ENCODE measurements at places on chromosomes 11 and 22. TPM values are rescaled to one million over a fixed set of nuclear protein-coding genes. Genes with fewer than 3 reads are reported as not detected.
A peak's percentile ranks its signal among the peaks of the same experiment; 100 is the strongest.

OR6T1 gene
- polyA plus RNA-seq, result not detected

UPK2 gene
- polyA plus RNA-seq, result not detected

BEST1 gene
- 1.3 TPM for polyA plus RNA-seq

GAS2 gene
- polyA plus RNA-seq, result 1.1 TPM

FIBIN gene
- not detected for polyA plus RNA-seq

MS4A6E gene
- polyA plus RNA-seq, result not detected

GSTT2B gene
- polyA plus RNA-seq, result not detected

OR51E2 gene
- not detected for polyA plus RNA-seq

OR10AG1 gene
- polyA plus RNA-seq, result not detected

RNF169 gene
- 8.1 TPM for polyA plus RNA-seq

KRTAP5-11 gene
- not detected for polyA plus RNA-seq

ELMOD1 gene
- polyA plus RNA-seq, result not detected

DNA sequence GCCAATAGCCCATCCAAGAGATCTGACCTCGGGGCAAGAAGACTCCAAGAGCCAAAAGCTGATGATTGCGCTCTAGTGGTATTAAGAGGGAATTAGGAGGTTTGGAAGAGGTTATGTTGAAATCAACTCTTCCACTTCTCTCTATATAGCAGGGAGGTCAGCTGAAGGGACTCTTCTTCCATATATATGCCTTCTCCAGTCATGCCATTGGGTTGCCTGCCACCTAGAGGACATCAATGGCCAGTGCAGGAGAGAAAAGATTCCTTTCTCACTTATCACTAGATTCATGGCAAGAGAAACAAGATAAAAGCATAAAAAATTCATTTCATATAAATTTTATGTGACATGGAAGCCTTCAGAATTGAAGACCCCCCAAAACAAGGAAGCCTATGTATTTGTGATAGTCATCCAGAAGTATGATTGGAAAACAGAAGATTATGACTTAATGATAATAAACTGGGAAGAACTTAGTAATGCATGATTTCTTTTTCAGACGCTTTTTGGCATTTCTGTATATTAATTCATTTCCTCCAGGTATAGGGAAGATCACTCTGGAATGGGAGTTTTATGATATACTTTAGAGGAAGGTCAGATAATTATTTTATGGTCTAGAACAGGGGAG lies 435.1 kb upstream of the DDI1 start:
- peak; percentile 25 for DNase-seq

- no peak for DNase-seq
These were observed 26.6 kb downstream of the ATG16L2 start for GRCh38 chr11:72840780-72841179.

- no peak for DNase-seq
These were observed 2.0 kb downstream of the IGSF22 start for GRCh38 chr11:18723991-18724390.

DNA sequence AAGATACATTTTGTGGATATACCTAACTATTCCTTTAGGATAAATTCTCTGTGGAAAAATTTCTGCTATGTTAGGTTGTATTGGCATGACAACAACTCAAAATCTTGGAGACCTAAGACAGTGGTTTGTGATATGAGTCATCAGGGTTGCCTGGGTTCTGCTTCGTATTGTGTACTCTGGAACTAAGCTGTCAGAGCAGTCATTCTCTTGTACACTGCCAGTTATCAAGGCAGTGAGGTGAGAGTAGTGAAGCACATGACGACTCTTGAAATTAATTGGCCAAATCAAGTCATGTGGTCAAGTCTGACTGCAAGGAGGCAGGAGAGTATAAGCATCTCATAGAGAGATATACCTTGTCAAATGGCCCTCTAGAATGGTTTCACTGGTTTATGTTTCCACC lies 104.4 kb downstream of the FANCF start:
- DNase-seq, result peak; percentile 1

DNA sequence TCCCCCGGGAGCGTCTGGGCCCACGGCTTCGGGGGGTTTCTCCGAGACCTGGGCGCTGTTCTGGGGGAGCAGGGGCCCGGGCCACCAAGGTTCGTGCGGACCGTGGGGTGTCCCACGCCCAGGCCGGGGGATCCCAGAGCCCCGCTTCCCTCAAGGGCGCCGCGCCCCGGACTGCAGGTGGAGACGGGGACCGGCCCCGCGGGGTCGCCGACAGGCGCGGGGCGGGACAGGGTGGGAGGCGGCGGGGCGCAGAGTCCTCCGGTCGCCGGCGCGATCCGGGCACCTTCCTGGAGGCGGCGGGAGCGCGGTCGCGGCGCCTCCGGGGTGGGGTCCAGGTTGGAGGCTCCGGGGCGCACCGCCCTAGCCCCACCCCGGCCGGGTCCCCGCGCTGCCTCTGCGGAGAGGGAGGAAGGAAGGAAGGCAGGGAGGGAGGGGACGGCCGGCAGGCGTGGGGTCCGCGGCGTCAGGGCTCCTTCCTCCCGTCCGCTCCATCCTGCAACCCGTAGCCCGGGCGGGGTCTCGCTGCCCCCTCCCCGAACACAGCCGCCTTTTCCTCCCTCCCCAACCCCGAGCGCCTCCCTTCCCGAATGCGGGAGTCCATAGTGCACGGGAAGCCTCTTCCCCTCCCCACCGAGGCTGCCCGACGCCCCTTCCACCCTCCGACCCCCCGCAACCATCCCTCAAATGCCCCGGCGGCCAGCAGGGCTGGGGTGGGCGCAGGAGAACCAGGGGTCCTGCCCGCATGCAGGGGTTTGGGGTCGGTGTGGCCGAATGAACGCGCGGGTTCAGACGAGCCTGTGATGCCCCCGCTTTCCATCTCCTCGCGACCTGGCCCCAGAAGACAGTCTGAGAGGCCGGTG lies 4.3 kb upstream of the ZBED4 start:
- no peak for DNase-seq

DNA sequence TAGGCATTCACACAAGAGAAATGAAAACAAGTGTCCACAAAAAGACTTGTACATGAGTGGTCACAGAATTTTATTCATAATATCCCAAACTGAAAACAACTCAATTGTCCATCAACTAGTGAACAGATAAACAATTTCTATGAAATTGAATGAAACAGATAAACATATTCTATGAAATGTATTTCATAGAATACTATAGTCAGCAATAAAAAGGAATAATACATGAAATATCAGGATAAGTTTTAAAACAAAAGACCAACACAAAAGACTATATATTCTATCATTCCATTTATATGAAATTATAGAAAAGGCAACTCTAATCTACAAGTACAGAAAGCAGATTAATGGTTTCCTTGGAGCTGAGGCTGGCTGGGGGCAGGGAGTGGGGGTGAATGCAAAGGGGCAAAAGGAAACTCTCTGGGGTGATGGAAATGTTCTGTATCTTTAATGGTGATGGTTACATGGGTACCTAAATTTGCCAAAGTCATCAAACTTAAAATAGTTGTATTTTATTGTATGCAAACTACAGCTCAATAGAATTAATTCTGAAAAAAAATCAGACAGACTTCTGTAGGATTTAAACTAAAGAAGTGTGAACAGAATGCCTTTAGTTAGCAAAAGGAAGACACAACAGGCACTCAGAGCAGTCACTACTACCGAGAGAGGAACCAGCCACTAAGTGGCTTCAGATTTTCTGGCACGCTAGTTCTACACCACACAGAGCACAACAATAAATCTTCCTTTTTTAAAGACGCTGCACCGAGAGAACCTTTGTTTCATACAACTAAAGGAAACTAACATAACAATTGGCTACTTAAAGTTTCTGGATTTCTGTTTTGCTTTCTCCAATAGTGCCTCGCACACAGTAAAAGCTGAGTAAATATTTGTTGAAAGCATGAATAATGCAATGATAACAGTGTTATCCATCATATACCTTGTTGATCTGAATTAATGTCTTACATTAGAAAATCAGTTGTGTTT lies 15.4 kb downstream of the CCDC34 start:
- DNase-seq, result no peak

GRCh38 chr11:92322225-92322624 lies 97.6 kb downstream of the FAT3 start:
- DNase-seq, result no peak

DNA sequence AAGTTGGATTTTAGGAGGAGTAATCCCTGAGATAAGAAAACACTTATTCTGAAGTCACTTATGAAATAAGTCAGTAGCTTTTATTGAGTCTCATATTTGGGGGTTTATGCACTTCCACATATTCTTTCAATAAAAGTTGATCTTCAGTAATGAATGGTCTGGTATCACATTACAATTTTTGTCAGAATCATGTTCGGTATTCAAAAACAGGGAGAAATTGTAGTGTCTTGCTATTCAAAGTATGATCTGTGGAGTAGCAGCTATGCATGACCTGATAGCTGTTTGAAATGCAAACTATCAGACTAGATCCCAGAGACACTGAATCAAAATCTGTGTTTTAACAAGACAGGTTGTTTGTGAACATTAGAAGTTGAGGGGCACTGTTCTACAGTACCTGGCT lies 857.6 kb downstream of the METTL15 start:
- DNase-seq, result no peak

DNA sequence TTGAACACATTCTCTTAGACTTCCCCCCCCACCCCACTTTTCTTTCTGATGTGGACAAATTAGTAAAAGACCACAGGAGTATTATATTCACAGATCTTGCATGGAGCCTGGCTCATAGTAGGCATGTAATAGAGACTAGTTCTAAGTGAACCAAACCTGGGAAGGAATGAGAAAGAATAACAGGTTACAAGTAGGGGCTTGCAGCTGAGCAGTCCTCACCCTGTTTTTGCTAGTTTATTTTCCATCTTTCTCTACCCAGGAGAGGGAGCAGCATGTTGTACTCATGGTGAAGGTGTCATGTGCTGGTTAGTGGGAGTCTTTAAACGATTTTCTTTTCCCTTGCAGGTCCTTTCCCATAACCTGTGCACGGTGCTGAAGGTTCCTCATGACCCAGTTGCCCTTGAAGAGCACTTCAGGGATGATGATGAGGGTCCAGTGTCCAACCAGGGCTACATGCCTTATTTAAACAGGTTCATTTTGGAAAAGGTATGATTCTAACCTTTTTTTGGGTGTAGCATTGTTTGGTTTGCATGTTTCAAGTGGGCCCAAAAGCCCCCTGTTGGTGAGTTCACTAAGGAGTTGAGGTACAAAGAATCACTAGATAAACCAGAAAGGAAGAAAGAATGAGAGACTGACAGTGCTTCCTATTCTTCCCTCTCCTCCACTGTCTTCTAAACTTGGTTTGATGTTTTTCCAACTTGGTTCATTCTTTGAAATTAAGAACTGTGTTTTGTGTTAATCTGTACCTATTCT lies 30.1 kb downstream of the SWAP70 start:
- DNase-seq, result no peak

DNA sequence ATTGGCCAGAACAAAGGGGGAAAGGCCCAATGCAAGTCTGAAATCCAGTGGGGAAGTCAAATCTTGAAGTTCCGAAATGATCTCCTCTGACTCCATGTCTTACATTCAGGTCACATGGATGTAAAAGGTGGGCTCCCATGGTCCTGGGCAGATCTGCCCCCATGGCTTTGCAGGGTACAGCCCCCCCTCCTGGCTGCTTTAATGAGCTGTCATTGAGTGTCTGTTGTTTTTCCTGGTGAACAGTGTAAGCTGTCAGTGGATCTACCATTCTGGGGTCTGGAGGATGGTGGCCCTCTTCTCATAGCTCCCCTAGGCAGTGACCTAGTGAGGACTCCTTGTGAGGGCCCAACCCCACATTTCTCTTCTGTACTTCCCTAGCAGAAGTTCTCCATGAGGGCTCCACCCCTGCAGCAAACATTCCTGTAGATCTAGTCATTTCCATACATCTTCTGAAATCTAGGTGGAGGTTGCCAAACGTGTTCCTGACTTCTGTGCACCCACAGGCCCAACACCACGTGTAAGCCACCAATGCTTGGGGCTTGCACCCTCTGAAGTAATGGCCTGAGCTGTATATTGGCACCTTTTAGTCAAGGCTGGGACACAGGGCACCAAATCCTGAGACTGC lies 9.3 kb downstream of the CARD18 start:
- no peak for DNase-seq

DNA sequence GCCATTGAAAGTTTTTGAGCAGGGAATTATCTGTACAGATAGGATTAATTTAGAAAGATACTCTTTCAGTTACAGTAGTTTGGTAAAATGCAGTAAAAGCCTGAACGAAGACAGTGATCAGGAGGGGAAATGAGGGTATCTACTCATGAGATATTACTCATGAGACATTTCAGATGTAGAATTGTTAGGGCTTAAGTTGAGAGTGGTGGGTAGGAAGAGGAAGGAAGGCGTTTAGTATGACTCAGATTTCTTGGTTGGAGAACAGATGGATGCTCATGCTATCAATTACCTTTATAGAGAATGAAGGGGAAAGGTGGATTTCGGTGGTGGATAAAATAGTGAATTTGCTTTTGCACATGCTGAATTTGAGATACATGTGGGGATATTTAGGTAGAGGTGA lies 15.8 kb downstream of the CCDC81 start:
- DNase-seq, result no peak

GRCh38 chr22:20130319-20130718 lies 1.3 kb upstream of the ZDHHC8 start:
- no peak for DNase-seq

DNA sequence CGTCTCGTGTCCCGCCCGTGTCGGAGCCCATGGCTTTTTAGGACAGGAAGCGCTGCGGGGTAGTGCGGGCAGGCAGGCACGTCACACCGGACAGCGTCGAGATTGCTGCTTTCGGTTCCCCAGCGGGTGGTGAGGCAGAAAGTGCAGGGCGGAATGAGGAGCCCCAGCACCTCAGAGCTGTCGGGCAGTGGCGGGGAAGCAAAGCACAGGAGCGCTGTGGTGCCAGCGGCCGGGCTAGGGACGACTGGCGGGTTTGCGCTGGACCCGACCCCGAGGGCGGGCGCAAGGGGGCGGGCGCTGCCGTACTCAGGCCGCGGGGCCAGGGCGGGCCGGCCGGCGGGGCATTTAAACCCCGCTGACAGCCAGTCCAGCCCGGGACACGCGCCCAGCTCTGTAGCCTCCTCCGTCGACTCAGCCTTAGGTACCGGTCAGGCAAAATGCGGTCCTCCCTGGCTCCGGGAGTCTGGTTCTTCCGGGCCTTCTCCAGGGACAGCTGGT lies at the start of gene SLC37A2:
TSS of gene SLC37A2 (plus strand) at position 375 of the 498 bp plus-strand sequence. CDS start at position 438, 63 bp downstream.
- DNase-seq, result no peak

DNA sequence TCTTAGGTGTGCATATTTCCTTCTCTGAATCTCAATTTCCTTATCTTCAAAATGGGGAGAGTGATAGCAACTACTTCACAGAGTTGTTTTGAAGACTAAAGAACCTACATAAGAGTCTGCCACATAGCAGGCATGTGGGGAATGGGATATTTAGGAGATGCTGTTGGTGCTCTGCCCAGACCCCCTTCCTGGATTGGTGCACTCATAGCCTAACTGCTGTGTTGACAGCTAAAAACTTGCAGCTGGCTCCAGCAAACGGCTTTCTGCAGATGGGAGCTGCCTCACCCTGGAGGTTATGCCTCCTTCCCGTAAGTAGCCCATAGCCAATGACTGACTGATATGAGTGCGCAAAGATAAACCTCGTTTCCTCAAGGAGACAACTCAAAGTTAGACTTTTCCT lies 106.1 kb downstream of the CD44 start:
- no peak for DNase-seq

All from K562 (cell line).